RWPE2 (cell line): ENCODE measurements at places on chromosomes 12 and 14.

DNA sequence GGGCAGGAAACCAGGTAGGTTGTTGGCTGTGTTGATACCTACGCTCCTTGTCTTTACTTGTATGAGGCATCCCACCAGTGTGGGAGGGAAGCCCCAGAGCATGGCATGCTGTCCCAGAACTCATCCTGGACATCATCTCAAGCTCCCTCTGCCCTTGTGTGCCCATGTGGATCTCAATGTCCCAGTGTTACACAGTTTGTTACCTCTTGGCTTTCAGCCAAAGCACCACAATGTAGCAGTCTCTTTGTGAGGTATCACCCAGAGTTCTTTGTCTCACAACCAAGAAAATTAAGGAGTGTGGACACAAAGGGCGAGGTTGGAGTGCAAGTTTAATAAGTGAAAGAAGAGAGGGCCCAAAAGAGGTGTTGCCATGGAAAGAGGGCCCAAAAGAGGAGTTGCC is 43.1 kb upstream of the CDKN3 start:
- no peaks in the 10 kb centered on the region for H3K36me3 ChIP-seq
- H3K27me3 ChIP-seq: no peaks in the 10 kb centered on the region
- peaks cover 19% of the 10 kb centered on the region for H3K4me1 ChIP-seq
- no peak overlapping the region for H3K27ac ChIP-seq

DNA sequence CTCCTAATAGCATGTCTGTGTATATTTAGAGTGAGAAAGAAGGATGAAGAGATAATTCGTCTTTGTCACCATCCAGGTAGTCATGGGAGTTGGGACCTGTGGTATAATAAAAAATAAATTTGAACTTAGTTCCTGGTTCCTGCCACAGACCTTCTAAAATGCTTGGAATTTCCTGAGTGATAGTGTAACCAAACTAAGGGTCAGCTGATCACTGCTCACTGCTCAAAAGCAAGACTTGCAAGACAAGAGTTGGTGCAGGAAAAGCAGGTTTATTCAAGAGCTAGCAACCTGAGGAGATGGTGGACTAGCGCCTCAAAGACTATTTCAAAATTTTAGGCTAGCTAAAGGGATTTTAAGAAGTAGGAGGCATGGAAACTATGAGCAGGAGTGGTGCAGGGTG is 19.1 kb downstream of the ANG start:
- no peak overlapping the region for H3K27ac ChIP-seq
- H3K27me3 ChIP-seq: peaks cover 3% of the 10 kb centered on the region
- H3K36me3 ChIP-seq: no peaks in the 10 kb centered on the region
- no peak for DNase-seq
- H3K4me1 ChIP-seq: no peaks in the 10 kb centered on the region

DNA sequence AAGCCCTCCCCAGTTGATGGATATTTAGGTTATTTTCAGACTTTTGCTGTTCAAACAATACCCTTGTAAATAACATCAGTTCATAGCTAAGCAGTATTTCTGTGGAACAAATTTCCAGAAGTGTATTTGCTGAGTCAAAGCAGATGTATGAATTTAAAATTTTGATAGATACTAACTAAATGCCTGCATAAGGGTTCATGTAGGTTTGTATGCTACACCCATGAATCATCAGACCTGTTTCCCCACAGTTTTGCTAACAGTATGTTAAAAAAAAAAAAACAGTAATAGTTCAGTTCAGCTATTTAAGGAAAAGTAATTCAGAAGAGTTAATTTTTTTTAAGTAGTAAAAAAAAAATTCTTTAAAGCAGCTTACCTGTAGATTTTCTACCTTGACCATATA is 236.1 kb upstream of the DIO2 start:
- no peaks in the 10 kb centered on the region for H3K27me3 ChIP-seq
- no peaks in the 10 kb centered on the region for H3K4me1 ChIP-seq
- no peak overlapping the region for H3K27ac ChIP-seq
- H3K4me3 ChIP-seq: no peak overlapping the region
- no peaks in the 10 kb centered on the region for H3K36me3 ChIP-seq
- no peak for DNase-seq

DNA sequence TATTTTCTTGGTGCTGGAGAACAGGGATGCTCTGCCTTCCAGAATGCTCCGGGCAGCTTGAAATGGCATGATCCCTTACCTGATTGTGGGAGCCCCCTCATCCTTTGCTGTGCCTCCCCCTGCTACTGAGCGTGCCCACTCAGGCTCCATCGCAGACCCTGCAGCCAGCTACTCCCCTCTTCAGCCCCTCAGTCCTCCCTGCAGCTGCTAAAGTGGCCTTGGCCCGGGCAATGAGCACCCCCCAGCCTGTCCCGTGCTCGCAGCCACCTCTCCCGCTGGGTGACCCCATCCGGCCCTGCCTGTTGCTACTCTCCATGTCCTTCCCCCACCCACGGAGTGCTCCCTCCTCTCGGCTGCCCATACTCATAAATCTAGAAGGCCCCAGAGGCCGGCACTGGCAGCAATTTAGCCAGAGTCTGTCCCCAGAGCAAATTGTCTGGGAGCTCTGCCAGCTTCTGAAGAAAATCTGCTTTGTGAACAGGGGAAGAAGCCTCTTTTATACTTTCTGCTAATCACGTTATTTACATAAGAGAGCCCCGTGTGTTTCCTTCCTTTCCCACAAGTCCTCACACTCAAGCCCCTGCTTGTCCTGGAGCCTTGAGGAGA is 143.7 kb upstream of the FRMD6 start:
- peak overlapping the region; percentile 62 for H3K27ac ChIP-seq
- no peak overlapping the region for H3K4me3 ChIP-seq
- H3K36me3 ChIP-seq: peaks cover 50% of the 10 kb centered on the region
- no peak for DNase-seq
- peaks cover 27% of the 10 kb centered on the region for H3K4me1 ChIP-seq

DNA sequence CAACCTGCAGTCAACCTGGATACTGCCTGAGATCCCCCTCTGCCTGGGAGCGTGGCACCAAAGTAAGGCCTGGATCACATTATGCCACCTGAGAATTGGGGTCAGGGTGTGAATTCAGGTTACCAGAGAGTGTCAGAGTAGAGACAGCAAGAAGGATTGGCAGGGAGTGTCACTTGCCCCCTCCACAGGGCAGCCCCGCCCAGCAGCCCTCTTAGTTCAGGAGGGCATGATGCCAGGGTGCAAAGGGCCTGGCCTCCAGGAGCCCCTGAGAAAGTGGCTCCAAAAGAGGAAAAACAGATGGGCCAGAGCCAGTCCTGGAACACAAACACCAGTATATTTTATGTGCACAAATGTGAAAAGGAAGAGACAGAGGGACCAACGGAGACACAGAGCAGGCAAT is 18.6 kb downstream of the TMEM229B start:
- H3K4me1 ChIP-seq: no peaks in the 10 kb centered on the region
- no peak overlapping the region for H3K27ac ChIP-seq
- no peaks in the 10 kb centered on the region for H3K36me3 ChIP-seq
- no peak for DNase-seq
- no peaks in the 10 kb centered on the region for H3K27me3 ChIP-seq

- no peak overlapping the region for H3K27ac ChIP-seq
- no peaks in the 10 kb centered on the region for H3K36me3 ChIP-seq
- H3K4me3 ChIP-seq: no peak overlapping the region
- no peaks in the 10 kb centered on the region for H3K4me1 ChIP-seq
Observed at GRCh38 chr12:89999699-90000505, 291.3 kb upstream of the ATP2B1 start.

DNA sequence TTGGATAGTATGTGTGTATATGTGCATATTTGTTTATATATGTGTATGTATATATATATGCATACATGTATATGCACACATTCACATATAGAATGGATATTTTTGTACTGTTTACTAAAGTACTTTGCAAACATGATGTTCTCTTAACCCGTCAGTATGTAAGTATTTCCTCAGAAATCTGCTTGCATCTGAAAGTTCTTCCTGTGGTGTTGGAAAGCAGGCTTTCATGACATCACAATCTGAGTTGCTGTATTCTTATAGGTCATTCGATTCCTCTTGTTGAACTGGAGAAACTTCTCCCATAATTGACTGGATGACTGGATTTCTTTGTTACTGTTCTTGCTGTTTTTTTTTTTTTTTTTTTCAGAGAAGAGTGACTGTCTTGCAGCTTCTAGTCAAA is 29.1 kb downstream of the GABARAPL1 start:
- no peaks in the 10 kb centered on the region for H3K4me1 ChIP-seq
- H3K27me3 ChIP-seq: no peaks in the 10 kb centered on the region
- DNase-seq: no peak
- no peaks in the 10 kb centered on the region for H3K36me3 ChIP-seq

DNA sequence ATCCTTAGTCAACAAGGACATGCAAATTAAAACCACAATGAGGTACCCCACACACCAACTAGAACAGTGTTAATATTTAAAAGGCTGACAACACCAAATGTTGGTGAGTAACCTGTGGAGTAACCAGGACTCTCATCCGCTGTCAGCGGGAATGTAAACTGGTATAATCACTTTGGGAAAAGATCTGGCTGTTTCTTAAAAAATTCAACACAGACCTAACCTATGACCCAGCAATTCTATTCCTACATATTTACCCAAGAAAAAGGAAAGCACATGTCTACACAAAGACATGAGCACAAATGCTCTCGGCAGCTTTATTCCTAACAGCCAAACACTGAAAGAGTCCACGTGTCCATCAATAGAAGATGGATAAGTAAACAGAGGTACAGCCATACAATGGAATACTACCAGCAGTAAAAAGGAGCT is 26.6 kb downstream of the NRDE2 start:
- no peak overlapping the region for H3K4me3 ChIP-seq
- no peak overlapping the region for H3K27ac ChIP-seq
- H3K4me1 ChIP-seq: no peaks in the 10 kb centered on the region
- no peaks in the 10 kb centered on the region for H3K27me3 ChIP-seq

GRCh38 chr12:108215458-108215857 is 86.4 kb downstream of the WSCD2 start:
- H3K4me3 ChIP-seq: no peak overlapping the region
- H3K27me3 ChIP-seq: no peaks in the 10 kb centered on the region
- no peak for DNase-seq
- H3K36me3 ChIP-seq: no peaks in the 10 kb centered on the region
- H3K27ac ChIP-seq: no peak overlapping the region

GRCh38 chr12:83432176-83432719 is 745.5 kb downstream of the TMTC2 start:
- H3K27me3 ChIP-seq: no peaks in the 10 kb centered on the region
- H3K4me1 ChIP-seq: no peaks in the 10 kb centered on the region
- H3K4me3 ChIP-seq: no peak overlapping the region
- H3K27ac ChIP-seq: no peak overlapping the region
- no peak for DNase-seq

DNA sequence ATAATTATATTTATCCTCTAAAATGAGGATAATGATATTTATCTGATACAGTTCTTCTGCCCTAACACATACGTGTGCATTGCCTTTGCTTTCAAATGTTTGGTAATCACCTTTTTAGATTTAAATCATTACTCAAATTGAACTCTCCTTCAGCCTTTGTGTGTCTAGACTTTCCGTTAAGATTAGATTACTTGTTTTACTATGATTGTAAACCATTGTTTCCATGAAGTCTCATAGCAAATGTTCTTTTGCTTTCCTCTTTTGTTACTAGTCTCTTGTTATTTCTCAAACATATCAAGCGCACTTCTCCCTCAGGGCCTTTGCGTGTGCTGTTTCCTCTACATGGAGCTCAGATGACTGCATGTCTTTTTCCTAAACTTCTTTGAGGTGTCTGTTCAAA is 63.7 kb downstream of the ETV6 start:
- no peak for DNase-seq
- no peak overlapping the region for H3K27ac ChIP-seq
- H3K27me3 ChIP-seq: no peaks in the 10 kb centered on the region
- peaks cover 2% of the 10 kb centered on the region for H3K4me1 ChIP-seq

- H3K4me3 ChIP-seq: peak overlapping the region; percentile 94
- no peaks in the 10 kb centered on the region for H3K27me3 ChIP-seq
- peaks cover 46% of the 10 kb centered on the region for H3K4me1 ChIP-seq
- H3K36me3 ChIP-seq: peaks cover 37% of the 10 kb centered on the region
- peak overlapping the region; percentile 97 for H3K27ac ChIP-seq
- no peak for DNase-seq
Observed at GRCh38 chr14:104689881-104690711, 678 bp downstream of the INF2 start.

DNA sequence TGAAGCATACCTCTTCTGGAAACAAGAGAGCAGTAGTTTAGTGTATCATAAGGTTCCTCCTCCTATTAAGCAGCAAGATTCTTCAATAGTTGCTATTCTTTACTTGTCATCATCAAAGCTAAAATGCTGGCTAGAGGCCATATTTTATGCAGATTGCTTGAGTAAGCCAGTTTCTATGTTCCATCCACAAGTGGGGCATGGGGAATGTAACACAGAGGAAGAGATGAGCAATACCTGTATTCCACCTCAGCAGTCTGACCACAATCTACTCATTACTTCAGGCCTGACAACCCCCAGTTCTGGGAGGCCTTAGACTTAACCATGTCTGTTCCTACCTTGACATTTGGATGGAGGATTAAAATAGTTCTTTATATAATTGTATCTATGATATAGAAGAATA is 423.6 kb downstream of the BTG1 start:
- no peaks in the 10 kb centered on the region for H3K36me3 ChIP-seq
- peaks cover 28% of the 10 kb centered on the region for H3K4me1 ChIP-seq
- no peak overlapping the region for H3K4me3 ChIP-seq
- peak overlapping the region; percentile 46 for H3K27ac ChIP-seq
- H3K27me3 ChIP-seq: no peaks in the 10 kb centered on the region

DNA sequence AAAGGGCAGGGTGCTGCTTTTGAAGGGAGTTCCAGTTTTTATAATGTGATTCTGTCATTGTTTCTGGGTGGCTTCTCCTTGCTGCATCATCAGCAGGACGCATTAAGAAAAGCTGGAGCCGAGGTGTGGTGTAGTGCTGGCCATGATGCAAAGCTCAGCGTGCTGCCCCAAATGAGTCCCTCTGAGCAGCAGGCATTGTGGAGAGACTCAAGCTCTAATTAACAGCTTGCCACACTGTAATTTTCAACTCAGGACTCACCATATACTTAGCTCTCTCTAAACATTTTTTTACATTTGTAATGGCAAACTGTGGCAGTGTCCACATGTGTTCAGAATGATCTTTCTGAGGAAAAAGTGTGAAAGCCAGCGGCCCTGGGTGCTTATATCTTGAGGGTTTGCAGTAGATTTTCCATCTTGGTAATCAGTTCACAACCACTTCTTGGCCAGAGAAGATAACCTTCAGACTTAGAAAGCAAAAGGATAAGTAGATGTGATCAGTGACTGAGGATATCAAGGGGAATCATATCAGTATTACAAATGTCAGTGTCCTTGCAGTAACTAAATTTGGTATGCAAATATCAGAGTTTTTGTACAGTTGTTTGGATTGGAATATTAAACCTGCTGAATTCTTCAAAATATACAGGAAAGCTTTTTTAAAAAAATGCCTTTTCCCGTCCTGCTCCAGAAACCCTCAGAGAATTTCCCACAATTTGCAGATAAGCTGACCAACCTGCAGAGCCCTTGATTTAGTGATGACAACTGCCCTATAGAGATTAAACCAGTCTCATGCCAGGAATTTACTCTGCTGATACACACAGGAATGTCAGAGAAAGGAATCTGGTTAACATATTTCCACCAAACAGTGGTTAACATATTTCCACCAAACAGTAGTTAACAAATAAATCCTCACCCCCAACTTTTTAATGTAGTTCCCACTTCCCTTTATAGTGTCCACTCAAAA is 63.6 kb downstream of the DAAM1 start:
- no peaks in the 10 kb centered on the region for H3K27me3 ChIP-seq
- DNase-seq: no peak
- no peak overlapping the region for H3K4me3 ChIP-seq
- no peaks in the 10 kb centered on the region for H3K36me3 ChIP-seq
- peaks cover 19% of the 10 kb centered on the region for H3K4me1 ChIP-seq
- H3K27ac ChIP-seq: no peak overlapping the region

- H3K27me3 ChIP-seq: no peaks in the 10 kb centered on the region
- no peak overlapping the region for H3K4me3 ChIP-seq
- H3K27ac ChIP-seq: no peak overlapping the region
Observed at GRCh38 chr12:108517288-108518100, 2.4 kb downstream of the FICD start.
